ENCODE measurements at places on chromosomes 5 and 9.

- DNase-seq: no peak
Measured at GRCh38 chr5:77012601-77013000, 17.6 kb upstream of the AGGF1 start.

GRCh38 chr9:116333254-116333653, 179.7 kb downstream of the PAPPA start:
- no peak for DNase-seq

DNA sequence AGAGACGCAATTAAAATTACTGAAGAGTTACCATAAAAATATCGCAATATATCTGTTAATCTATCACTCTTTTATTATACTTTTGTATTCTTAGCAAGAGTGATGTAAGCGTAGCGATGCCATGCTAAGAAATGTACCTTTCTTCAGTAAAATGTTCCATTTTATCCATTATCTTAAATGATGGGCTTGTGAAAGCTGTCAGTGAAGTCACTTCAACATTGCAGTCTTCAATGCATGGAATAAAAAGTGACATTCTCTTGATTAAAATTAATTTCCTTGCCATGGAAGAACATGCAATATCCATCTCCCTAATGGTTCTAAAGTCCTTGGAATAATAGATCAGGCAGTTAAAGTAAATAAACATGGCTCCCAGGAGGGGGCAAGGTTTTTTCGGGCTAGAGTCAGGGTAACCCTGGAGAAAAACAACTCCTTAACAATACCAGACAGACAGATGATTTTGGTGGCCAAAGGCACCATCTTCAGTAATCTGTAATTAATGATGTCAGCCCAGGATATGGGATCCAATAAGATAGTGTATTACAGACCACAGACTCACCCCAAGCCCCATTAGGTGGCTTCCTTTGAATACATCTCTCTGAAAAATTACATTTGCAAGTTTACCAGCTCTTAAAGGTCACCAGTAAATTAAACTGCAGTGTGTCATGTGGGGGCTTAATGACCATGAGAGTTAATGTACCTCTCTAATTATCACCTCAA, 677.1 kb downstream of the DTWD2 start:
- DNase-seq: no peak

- DNase-seq: no peak
Measured at GRCh38 chr5:106865279-106865678, 805.5 kb downstream of the EFNA5 start.

GRCh38 chr5:133397990-133398645, 214.2 kb downstream of the FSTL4 start:
- no peak for DNase-seq

- DNase-seq: no peak
Measured at GRCh38 chr5:127762412-127762811, 59.2 kb downstream of the CCDC192 start.

- DNase-seq: no peak
Measured at GRCh38 chr9:27683181-27683580, 109.9 kb upstream of the C9orf72 start.

DNA sequence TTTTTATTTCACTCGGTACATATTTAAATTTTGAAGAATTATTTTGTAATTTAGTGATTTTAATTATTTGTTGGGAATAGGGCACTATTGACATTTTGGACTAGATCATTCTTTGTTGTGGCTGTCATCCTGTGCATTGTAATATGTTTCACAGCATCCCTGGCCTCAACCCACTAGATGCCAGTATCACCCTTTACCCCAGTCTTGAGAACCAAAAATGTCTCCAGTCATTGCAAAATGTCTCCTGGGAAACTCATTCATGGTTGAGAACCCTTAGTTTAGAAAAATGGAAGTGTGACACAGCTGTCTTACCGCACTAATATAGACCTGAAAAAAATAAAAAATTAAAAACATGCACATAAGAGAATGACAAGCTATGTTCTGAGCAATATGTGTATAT, 88.4 kb upstream of the CCDC152 start:
- DNase-seq: no peak

DNA sequence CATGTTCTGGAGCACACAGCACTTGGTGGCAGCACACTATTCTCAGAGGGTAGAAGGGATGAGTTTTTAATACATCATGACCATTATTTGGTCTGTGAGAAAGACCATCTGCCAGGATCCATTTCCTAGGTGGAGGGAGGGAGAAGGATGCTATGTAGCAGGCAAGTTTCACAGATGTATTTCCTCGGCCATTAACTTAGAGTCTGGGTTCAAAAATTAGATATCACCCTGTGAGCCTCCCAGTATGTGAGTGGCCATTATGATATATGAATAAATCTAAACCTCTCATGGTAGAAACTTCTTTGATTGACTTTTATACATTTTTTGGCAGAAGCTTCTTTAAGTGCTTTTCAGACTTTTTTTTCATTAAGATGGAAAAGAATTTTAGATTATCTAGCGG, 133.9 kb downstream of the SREK1 start:
- no peak for DNase-seq

DNA sequence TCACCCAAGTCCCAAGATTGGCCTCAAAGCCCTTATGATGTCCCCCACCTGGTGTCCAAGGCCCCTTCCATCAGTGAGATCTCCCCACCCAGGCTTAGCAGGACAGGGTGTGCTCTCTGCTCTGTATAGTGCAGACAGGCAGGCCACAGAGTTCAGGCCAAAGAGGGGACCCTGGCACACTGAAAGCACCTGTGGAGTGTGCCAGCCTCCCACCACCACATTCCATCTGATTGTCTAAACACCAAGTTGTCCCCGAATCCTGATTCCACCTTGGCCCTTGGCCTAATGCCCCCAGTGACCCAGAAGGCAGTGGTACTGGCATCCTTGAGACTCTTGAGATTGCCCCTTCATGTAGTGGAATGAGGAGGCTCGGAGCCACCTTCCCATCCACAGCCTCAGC, 5.4 kb downstream of the SPINK4 start:
- no peak for DNase-seq

DNA sequence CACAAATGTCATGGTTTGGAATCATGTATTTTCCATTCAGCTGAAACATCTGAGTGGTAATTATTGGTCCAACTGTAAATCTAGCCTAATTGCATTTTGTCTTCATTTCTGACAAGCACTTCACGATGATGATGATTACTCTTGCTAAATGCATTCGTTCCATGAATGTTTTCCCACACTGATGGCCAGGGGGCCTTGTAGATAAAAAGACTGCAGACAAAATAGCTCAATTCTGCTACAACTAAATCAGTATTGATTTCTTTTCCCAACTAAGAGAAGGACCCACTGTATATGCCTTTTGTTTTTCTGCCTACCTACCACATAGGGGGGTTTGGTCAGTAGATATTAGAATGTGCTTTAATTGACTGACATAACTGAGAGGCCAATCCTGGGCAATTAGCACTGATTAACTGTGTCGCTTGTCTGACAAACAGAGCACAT, 1351.3 kb upstream of the NUDT12 start:
- DNase-seq: no peak

DNA sequence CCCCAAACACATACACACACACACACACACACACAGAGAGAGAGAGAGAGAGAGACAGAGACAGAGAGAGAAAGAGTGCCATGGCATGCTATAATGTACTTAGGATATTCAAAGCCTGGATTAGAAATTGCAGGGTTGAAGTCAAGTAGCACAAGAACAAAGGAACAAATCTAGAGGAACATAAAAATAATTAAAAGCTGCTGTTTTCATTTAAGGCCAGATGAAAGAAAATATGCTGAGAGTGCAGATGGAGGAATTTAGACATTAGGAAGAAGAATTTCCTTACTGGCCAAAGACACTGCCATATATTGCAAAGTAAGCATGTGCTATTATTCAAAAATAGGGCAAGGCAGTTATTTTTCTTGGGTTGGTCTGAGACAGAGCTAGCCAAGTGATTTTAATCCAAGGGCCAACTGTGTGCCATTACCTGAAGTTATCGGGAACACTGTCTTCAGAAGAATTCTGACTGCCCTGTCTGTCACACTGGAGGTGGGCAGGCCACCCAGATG, 31.7 kb downstream of the HSD17B3 start:
- DNase-seq: no peak

- DNase-seq: no peak
Measured at GRCh38 chr5:131481569-131481968, 153.5 kb downstream of the RAPGEF6 start.

- no peak for DNase-seq
Measured at GRCh38 chr9:114375386-114376175, 12.2 kb downstream of the AKNA start.
